ENCODE measurements at places on chromosomes 12 and 14. TPM values are rescaled to one million over a fixed set of nuclear protein-coding genes. Genes with fewer than 3 reads are reported as not detected.

CISTR gene
- total RNA-seq: not detected

KITLG gene
- 45.3 TPM for total RNA-seq

TEX52 gene
- total RNA-seq: not detected

C12orf50 gene
- 0.16 TPM for total RNA-seq

KRT82 gene
- not detected for total RNA-seq

TMPRSS12 gene
- total RNA-seq: not detected

KRT73 gene
- not detected for total RNA-seq

HRK gene
- total RNA-seq: 0.83 TPM

MRPS35 gene
- 36.9 TPM for total RNA-seq

NIN gene
- total RNA-seq: 28.1 TPM

LMNTD1 gene
- total RNA-seq: 1.2 TPM

MYO1A gene
- not detected for total RNA-seq

PRH2 gene
- total RNA-seq: not detected

MYF6 gene
- total RNA-seq: not detected

OR6C2 gene
- total RNA-seq: not detected

DBX2 gene
- total RNA-seq: not detected

KLRG1 gene
- total RNA-seq: not detected

EXOC3L4 gene
- not detected for total RNA-seq

AKAP6 gene
- total RNA-seq: 9.2 TPM

CLEC4D gene
- not detected for total RNA-seq

PTPN21 gene
- 10.0 TPM for total RNA-seq

IGF1 gene
- not detected for total RNA-seq
